ENCODE measurements at places on chromosomes 6 and 20.

DNA sequence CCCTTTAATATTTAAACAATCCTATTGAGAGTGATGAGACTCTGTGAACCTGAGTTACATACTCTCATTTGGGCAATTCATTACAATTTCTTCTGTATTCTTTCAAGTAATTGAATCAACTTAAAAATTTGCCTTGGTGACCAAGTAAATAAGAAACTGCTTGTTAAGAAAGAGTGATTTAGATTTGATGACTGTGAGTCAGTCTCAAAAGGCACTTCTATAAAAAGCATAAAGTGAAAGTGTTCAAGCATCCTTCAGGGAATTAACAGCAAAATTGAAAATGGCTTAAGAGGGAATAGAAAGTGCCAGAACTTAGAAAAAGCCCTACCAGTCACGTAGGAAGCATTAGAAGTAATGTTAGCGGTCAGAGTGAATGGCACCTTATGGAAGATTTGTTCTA is 654.7 kb downstream of the EPM2A start:
- DNase-seq: no peak

DNA sequence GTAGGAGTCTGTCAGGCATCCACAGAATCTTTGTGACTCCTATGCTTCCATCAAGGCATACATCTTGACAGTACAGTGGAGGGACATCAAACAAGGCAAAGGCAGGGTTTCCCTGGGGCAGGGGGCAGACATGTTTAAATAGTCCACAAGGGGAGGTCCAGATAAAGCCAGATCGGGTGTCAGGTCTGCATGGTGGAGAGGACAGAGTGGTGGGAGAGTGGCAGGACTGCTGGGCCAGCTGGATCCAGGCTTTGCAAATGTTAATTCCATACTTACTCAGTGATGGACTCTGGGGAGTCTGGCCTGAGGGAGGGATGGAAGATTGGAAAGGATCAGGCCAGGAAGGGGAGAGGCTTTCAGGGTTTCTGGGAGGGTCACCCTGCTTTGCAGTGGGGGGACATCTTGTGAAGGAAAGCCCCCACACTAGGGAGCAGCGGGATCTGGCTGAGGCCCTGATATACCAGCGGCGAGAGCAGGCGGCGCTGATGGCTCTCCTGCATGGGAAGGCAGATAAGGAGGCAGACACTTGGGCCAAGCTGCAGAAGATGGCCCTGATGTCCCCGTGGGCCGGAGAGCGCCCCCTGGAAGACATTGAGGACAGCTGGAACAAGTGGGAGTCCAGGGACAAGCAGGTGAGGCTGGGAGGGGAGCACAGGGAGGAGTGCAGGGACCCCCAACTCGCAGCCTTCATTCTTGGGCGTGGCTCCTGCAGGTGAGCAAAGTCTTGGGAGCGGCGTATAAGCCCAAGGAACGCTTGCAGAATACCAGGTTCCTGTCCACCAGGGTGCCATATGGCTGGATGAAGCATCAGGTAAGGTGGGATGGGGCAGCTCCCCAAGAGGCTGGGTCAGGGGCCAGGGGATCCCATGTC is 44.6 kb downstream of the SUN5 start:
- DNase-seq: peak; percentile 37

GRCh38 chr6:136525586-136526195 is 24.5 kb downstream of the MAP7 start:
- DNase-seq: no peak

- no peak for DNase-seq
These were observed 307.2 kb downstream of the HIVEP2 start for GRCh38 chr6:142637624-142638351.

DNA sequence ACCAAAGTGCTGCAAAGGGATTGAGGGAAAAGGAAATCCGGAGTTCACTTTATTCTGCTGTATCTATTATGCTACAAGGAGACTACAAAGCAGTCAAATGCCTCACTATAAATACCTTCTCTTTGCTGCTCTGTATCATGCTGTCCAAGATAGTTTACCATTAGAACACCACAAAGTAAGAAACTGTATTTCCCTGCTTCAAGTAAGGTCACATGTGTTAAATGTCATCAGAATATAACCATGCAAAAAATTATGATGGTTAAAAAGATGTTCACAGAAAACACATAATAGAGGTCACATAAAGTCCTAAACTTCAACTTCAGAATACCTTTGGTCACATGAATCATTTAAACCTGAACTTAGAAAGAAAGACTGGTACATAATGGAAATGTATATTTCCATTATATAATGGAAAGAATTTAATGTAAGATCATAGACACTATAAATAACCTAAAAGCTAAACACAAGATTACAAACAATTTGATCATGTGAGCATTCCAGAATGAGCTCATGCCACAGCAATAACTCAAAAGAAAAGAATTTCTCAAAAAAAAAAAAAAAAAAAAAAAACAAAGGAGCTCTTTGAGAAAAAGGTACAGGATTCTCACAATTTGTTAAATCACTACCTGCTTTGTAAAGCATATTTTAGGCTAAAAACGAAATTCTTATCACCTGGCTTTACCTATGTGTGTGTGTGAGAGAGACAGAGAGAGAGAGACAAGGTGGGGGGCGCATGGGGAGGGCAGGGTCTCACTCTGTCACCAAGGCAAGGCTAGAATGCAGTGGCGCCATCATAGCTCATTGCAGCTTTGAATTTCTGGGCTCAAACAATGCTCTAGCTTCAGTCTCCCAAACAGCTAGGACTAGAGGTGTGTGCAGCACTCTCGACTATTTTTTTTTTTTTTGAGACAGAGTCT is 58.7 kb downstream of the KIF13A start:
- DNase-seq: no peak

DNA sequence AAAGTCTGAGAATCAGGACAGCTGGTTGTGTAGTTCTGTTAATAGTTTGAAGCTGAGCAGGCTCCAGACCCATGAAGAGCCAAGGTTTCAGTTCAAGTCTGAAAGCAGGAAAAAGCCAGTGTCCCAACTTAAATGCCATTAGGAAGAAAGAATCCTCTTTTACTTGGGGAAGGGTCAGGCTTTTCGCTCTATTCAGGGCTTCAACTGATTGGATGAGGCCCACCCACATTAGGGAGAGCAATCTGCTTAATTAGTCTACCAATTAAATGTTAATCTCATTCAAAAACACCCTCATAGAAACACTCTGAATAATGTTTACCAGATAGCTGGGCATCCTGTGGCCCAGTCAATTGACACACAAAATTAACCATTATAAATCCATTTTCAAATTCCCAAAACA is 462.2 kb downstream of the EPM2A start:
- DNase-seq: no peak

- no peak for DNase-seq
These were observed 331.8 kb downstream of the HACE1 start for GRCh38 chr6:104527761-104528415.

DNA sequence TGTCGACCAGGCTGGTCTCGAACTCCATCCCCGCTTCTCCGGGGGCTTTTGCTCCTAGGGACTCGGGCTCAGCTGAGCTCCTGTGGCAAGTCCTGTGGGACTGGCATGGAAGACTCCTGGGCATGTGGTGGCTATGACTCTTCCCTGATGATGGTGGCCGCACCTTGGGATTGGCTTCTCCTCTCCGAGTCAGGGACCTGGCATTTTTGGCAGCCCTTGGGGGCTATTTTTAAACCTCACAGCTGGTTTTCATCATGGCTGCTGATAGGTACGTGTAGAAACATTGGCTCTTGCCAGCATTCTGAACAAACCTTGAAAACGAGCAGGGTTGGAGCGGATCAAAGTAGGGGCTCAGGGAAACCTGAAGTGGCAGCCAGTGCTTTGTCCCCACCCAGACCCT is 54.1 kb downstream of the RBM38 start:
- no peak for DNase-seq

DNA sequence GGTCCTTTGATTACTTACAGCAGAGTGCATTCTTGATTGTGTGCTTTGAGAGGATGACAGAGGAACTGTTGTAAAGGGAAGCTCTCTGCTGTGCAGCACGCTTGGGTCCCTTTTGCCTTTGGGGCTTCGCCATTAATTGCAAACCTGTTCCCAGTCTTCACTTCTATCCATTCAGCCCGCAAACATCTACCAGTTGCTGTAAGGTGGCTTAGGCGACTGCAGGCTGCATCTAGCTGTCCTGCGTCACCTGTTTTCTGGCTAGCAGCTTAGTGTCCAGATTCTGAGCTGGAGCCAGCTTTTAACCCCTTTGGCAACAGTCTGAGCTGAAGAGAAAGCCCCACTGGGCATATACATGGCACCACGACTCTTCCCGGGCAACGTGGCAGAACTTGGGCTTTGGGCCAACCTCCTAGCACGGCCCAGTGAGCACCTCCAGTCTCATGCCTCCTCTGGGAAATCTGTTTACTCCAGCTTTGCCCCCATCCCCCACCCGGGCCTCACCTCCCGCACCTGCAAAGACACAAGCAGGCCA is 2.5 kb upstream of the FASTKD5 start:
- no peak for DNase-seq

DNA sequence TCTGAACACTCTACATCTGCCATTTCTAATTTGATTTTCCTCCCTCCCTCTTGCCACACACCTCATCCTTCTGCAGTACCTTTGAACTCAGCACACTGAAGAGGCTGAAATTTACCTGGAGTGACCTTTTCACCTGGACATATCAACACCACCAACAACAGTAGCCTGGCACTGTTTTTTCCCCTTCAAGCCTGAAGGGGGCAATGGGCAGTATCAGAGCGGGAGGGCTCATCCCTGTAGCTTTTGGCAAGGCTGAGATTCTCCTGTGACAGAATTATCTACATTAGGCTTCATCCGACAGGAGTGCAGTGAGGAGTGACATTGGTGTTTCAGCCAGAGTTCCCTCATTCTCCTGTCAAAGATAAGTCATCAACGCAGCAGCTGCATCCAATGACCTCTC is 312.8 kb upstream of the SPTLC3 start:
- no peak for DNase-seq

DNA sequence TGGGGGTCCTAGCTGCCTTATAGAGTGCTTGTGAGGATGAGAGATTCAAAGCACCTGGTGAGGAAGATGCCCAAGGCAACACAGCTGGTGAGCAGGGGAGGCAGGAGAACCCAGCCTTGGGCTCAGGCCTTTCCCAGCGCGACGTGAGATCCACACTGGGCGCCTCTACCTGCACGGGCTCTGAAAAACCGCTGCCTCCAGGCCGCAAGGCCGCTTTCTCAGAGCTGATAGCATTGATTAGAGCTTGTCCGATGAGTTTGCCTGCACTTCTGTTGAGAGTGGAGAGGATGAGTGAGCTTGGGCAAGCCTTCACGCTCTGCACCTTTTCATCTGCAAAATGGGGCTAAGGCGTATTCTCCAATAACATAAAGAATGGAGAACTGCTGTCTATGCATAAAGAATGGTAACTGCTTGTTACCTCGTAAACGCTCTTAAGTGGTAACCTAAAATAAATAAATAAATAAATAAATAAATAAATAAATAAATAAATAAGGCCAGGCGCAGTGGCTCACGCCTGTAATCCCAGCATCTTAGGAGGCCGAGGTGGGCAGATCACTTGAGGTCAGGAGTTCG is 916 bp downstream of the PABPC1L start:
- peak; percentile 60 for DNase-seq

GRCh38 chr6:57064809-57065208 is 18.3 kb downstream of the KIAA1586 start:
- no peak for DNase-seq

GRCh38 chr6:74578339-74578738 is 627.5 kb downstream of the COL12A1 start:
- no peak for DNase-seq

DNA sequence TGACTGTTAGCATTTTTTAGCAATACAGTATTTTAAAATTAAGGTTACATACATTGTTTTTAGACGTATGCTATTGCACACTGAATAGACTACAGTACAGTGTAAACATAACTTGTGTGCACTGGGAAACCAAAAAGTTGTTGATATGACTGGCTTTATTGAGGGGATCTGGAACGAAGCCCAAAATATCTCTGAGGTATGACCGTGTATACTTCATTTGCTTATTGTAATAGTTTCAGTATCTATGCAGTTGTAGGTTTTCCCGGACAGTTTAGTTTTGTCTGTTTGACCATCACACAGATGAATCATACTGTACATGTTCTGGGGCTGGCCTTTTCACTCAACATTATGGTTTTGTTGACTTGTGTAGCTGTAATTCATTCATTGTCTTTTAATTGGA is 6.9 kb upstream of the ZBTB12 start:
- DNase-seq: no peak

DNA sequence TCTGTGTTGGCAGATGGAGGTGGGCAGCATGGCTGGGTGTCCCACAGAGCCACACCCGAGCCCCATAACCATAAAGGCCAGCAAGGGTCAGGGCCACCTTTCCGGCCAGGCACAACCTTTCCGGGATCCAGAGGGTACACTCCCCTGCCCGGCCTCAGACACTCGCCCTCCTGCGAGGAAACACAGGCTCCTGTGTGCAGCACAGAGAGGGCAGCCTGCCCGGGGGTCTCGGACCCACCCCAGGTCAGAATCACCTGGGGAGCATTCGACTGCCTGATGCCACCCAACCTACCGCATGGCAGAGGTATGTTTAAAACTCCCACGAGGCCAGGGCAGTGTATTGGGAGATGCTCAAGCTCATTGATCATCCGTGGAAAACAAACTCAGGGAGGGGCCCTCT is 260.3 kb downstream of the TAF4 start:
- DNase-seq: no peak

- DNase-seq: peak; percentile 24
These were observed 190.2 kb downstream of the TSHZ2 start for GRCh38 chr20:53162251-53162835.

DNA sequence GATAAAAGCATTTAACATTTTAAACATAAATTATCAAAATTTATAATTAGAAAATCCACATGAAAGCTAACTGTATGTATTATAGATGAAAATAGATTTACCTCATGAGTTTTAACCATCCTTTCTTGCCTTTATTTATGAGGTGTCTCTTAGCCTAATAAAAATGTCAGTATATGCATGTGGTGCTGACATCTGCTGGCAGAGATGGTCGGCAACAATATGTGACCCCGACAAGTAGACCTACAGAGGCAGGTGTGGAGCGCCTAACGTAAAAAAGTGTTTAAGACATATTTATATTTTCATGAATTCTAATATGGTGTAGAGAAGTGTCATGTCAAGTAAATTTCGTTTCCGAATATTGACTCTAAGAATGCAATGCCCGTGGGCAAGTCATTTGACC is 149.0 kb upstream of the FUT9 start:
- DNase-seq: peak; percentile 39

GRCh38 chr6:52489881-52490280 is 69.7 kb downstream of the EFHC1 start:
- DNase-seq: no peak

- DNase-seq: no peak
These were observed 12.8 kb downstream of the FASTKD5 start for GRCh38 chr20:3146732-3147341.

DNA sequence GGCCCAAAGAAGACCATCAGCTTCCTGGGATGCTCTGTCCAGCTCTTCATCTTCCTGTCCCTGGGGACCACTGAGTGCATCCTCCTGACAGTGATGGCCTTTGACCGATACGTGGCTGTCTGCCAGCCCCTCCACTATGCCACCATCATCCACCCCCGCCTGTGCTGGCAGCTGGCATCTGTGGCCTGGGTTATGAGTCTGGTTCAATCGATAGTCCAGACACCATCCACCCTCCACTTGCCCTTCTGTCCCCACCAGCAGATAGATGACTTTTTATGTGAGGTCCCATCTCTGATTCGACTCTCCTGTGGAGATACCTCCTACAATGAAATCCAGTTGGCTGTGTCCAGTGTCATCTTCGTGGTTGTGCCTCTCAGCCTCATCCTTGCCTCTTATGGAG is 5.1 kb downstream of the OR2H1 start:
- DNase-seq: no peak
